ENCODE measurements at places on chromosomes 4 and X.

DNA sequence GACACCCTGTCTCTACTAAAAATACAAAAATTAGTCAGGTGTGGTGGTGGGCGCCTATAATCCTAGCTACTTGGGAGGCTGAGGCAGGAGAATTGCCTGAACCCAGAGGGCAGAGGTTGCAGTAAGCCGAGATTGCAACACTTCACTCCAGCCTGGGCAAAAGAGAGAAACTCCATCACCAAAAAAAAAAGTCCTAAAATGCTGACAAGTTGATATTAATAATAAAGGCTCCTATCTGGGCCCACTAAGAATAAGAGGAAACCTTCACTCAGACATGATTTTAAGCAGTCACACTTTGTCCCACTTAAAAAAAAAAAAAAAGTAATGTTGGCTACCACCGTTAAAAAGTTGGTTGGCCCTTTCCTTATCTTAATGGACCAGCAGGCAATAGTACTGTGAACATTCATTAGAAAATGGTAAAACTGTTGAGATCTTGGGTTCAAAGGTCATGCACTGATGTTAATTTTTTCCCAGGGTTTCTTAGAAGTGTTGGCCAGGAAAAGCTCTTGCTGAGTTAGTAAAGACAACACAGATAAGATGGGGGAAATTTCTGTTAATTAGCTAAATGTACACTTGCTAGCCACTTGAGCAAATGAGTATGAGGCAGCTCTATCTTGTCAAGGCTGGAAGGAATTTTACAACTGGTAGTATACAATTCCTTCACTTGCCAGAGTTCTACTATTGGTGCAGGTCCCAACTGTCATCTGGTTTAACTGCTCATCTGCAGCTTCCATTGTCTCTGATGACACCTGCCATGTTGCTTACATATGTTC lies 43.6 kb upstream of the BMP2K start:
- DNase-seq, result no peak

- no peak for DNase-seq
Observed at GRCh38 chr4:159021597-159022385, 81.1 kb upstream of the RAPGEF2 start.

GRCh38 chr4:132333724-132334047 lies 815.4 kb upstream of the PCDH10 start:
- no peak for DNase-seq

- DNase-seq, result no peak
Observed at GRCh38 chr4:153931804-153932203, 142.9 kb upstream of the SFRP2 start.

- DNase-seq, result no peak
Observed at GRCh38 chr4:123102897-123103471, 180.6 kb upstream of the NUDT6 start.

DNA sequence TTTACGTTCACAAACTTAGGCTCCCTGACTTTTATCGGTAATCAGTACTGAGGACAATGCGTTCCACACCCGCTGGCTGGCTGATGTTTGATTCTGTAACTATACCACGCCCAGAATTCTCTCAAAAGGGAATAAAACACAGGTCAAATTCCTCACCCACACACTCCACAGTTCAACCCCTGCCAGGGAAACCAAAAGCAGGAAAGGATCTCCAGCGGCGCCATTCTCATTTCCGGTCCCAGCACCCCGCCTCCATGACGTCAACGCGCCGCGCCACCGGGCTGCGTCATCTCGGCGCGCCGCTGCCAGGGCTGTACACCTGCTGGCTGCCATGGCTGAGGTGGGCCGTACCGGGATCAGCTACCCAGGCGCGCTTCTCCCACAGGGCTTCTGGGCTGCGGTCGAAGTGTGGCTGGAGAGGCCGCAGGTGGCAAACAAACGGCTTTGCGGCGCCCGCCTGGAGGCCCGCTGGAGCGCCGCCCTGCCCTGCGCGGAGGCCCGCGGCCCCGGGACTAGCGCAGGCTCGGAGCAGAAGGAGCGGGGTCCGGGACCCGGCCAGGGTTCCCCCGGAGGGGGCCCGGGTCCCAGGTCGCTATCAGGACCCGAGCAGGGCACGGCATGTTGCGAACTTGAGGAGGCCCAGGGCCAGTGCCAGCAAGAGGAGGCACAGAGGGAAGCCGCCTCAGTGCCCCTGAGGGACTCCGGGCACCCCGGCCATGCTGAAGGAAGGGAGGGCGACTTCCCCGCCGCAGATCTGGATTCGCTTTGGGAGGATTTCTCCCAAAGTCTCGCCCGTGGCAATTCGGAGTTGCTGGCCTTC lies at the start of the genes ACOX3 and TRMT44:
Gene ACOX3 (minus strand): TSS at position 232 of the 820 bp plus-strand sequence. CDS start 24,202 bp downstream, outside the sequence.
Gene TRMT44 (plus strand): TSS at position 286 of the 820 bp plus-strand sequence. CDS start 46 bp downstream, at position 332.
- peak; percentile 85 for DNase-seq

GRCh38 chr4:70564033-70564432 lies 28.0 kb upstream of the AMBN start:
- DNase-seq, result no peak

- no peak for DNase-seq
Observed at GRCh38 chr4:86472377-86473019, 112.6 kb upstream of the MAPK10 start.

GRCh38 chrX:131609480-131609879 lies 65.6 kb downstream of the OR13H1 start:
- no peak for DNase-seq

DNA sequence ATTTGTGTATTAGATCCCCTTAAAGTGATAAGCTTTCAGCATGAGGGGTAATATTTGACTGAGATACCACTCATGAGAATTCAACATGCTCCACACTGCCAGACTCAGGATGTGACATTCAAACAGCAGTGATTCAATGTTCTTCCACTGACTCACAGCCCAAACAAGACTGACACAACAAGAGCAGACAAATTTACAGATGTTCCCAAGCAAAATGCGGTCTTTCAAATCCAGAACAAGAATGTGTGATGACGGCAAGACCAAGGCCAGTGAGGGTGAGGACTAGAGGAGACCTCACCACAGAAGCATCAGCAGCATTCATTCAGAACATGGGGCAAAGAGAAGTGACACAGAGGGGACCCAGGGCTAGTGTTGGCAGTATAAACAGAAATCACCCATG lies 99.3 kb upstream of the GRIA3 start:
- DNase-seq, result no peak

DNA sequence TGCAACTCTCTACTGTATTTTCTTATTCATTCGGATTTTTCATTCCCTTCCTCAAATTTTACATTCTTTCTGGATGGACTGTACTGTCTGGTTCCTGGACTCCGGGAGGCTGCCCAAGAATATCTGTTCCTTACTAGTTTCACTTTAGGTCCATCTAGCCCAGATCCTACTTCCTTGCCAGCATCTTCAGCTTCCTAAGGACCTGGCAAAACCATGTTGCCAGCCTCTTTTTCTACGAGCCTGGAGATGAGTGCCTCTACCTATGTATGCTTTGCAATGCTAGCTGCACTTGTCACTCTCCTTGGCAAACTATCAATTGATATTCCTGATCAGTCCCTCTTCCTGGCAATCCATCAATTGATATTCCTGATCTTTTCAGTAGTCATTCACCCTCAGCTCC lies 5.6 kb upstream of the LNX1 start:
- no peak for DNase-seq

DNA sequence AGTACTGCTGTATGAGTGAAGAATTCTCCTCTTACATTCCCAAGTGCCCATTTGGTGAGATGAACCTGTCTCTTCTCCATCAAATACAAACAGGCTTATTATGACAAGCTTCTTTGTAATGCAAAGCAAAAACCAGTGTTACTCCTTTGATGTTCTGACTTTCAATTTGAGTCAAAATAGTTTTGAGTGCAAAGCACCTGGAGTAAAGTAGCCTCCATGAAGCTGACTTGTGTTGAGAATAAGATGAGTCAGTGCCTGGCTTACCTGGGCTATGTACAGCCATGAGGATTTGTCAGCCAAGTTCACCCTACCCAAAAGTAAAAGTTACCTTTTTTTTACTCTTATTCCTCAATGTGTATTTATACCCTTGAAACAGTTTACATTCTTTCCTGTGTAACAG lies 132.5 kb upstream of the FMR1 start:
- no peak for DNase-seq

DNA sequence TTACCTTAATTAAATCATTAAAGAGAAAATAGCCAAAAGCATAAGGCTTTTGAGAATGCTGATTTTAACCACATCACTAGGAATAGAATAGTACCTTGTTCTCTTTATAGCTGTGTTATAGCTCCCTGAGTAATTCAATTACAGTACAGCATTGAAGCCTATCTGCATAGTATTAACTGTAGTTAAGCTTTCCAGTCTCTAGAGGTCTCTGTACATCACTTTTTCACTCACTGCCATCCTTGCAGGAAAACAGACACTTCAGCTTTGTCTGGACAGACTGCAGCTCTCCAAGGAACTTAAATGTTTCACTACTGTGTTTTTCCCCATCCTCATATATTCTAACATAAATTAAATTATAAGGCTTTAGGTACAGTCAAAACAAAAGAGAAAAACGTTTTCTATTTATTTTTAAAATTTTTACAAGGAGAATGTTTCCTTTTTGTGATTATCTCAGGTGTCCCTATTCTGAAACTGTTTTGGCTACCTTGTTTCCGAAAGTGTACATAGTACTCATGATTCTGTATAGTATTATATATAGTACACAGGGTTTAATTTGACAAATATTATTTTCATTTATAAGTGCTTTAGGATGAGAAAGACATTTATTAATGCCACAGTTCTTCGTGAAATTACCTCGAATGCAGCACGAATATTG lies 407.9 kb downstream of the PCDH18 start:
- DNase-seq, result no peak

- peak; percentile 6 for DNase-seq
Observed at GRCh38 chr4:1052231-1052671, 40.8 kb downstream of the FGFRL1 start.
